ENCODE measurements at places on chromosomes 5 and 9.

DNA sequence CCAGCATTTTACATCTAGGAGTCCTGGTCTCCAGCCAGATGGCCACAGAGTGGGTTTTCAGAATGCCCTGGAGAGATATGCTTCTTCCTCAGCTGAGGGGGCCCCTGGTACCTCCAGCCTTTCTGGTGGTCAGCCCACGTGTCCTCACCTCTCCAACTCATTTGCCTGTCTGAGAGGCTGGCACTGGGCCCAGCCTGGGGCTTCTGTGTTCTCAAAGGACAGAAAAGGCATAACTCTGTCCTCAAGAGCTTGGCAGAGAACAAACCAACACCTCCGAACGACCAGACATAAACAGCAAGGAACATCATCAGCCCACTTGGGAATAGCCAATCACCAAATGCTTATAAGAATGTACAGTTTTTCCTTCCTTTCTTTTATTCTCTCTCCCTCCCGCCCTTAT lies 17.1 kb downstream of the ENG start:
- DNase-seq: no peak

DNA sequence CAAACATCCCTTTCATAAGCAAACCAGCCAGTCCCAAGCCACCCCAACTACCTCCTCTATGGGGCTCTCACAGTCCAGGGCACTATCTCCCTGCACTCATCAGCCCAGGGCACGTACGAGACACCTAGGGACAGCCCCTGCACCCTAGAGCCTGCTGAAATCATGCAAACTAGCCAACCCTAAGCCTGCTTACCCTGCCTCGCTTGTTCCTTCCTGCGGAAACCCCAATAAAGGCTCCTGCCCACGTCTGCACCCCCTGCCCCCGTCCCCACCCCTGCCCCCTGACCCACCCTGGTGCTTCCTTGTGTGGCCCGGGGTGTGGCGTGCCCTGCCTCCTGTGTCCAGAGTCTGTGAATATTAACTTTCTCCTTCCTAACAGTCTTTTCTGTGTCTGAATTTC lies 135.9 kb downstream of the GADD45G start:
- DNase-seq: no peak

DNA sequence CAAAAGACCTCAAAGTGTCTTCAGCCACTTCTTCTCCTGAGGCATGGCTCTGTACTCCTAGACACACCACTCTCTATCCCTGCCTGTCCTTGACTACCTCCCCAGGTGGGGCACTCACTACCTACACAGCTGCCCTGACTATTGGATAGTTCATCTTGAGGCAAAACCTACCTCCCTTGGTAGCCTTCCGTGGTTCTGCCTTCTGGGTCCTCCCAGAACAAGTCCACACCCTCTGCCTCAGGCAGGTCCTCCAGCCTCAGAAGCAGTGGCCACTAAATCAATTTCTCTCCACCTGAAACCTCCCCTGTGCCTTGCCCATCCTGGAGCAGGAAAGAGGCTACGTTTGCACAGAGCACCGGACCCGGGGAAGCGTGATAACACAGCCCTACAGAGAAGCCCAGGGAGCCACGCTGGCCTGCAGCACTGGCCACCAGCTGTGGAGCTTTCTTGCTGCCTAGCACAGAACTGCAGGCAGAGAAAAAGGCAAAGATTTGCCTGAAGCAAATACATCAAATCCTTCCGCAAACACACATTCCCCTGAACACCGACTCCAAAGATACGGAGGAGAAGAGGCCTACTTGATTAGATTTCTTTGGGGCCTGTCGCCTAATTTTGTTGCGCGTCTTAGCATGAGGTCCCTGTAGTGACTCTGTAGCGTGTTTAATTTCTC lies 141.8 kb downstream of the C9orf50 start:
- no peak for DNase-seq

GRCh38 chr5:113162770-113163169 lies 186.2 kb downstream of the DCP2 start:
- DNase-seq: no peak

DNA sequence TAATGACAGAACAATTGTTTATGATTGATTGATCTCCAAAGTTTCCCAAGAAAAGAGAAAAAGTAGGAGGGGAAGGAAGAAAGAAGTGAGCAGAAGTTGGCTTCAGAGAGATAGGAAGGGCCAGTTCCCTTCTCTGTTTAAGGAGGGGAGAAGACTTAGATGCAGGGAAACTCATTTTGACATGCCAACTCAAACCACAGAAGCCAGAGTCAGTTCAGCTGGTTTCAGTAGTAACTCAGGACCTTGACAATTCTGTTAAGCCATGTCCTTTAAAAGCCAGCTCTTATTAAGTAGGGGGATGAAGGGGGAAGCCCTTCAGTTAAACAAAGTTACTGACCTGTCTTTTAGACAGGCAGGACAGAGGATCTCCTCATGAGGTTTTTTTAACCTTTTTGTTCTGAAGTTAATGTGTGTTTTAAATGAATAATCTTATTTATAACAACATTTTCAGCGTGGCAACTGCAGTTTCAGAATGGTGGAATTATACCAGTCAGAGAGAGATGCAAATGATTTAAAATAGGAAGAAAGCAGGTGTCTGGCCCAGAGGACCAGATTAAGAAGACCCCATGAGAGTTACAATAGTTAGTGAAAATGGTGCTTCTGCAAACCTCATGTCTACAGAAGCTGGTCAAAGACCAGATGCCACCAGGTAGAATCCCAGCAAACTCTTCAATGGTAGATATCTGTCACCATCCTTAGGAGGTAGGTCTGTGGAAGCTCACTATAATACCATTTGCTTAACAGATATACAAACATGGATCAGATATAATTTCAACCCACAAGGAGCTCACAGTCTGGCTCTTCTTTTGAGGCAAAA lies 29.3 kb upstream of the ABL1 start:
- DNase-seq: no peak

GRCh38 chr5:1942158-1942557 lies 59.4 kb upstream of the IRX4 start:
- DNase-seq: no peak

GRCh38 chr9:130217838-130218237 lies 45.6 kb downstream of the NCS1 start:
- DNase-seq: no peak

DNA sequence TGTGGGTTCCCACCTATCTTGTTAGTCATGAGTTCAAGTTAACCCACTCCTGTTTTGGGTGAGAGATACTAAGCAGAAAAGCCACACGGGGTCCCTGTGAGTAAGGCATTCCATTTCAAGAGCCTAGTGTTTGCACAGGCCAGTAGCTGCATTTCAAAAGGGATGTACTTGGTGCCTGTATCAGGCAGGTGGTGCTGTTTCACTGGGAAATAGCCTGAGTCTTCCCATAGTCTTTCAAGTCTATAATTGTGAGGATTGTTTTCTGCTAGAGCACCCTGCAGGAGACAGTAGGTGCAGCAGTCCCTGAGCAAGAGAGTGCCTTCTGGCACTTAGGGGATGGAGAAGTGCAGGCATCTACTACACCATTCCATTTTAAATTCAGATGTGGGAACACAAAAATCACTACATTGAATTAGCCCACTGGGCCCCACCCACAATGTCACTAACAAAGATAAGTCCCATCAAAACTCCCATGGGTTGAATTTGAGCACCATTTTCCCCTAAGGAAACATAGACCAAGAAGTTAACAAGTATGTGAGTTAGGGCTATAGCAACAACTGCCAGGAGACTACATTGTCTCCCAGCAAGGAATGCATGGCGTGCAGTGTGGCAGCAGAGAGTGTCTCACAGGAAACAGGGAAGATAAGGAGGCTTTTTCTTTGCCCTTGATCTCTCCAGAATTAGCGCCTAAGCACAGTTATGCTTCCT lies 263.2 kb downstream of the COX7C start:
- DNase-seq: peak; percentile 85

- DNase-seq: no peak
Observed at GRCh38 chr5:34738381-34738780, 82.3 kb downstream of the RAI14 start.

- DNase-seq: no peak
Observed at GRCh38 chr5:87769157-87769556, 356.4 kb upstream of the CCNH start.

DNA sequence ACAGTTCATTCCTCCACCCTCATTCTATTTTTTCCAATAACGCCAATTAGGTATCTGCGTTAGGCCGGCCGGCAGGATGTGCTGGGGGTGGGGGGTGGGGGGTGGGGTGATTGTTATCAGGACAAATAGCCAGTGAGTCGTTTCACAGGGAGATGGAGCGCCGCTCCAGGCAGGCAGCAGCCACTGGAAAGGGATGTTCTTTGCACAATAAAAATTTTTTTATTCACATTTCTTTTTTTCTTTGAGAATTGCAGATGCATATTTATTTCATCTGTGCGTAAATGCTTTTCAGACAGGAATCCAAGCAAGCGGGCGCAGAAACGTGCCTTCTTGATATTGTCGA lies 4.1 kb downstream of the LMX1B start:
- DNase-seq: no peak

- no peak for DNase-seq
Observed at GRCh38 chr5:60519372-60519771, 180.6 kb downstream of the DEPDC1B start.

DNA sequence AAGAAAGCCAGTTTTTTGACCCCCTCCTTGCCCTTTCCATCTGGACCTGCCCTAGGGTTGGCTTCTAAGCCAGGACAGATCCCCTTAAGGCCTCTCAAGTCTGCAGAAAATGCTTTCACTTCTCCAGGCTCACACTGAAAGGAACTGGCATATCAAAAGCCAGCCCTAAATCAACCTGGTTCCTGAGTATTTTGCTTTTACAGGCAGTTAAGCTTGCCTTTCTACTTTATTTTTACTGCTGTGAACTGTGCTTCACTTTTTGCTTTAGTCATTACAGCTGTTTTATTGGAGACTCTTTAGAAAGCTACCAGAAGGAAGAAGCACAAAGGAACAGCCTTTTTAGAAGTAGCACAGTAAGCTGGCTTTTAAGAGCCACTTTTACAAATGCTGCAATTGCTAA lies 5.0 kb downstream of the TARS1 start:
- no peak for DNase-seq

DNA sequence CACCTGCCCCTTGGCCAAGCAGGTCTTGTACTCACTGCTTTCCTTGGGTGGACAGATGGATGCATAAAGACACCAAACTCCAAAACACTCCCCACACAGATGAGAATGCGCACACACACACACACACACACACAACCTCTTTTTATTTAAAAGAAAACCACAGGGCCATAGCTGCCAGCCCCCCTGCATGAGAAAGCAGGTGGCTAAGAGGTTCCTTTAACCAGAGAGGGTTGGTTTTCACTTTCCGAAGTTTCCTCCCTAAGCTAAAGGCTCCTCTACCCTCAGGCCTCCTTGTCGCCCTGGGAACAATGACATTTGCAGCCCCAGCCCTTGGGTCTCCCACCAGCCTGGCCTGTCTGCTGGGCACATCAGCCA lies 11.1 kb downstream of the NR5A1 start:
- no peak for DNase-seq

- DNase-seq: no peak
Observed at GRCh38 chr9:35904338-35904737, 1.7 kb upstream of the HRCT1 start.

DNA sequence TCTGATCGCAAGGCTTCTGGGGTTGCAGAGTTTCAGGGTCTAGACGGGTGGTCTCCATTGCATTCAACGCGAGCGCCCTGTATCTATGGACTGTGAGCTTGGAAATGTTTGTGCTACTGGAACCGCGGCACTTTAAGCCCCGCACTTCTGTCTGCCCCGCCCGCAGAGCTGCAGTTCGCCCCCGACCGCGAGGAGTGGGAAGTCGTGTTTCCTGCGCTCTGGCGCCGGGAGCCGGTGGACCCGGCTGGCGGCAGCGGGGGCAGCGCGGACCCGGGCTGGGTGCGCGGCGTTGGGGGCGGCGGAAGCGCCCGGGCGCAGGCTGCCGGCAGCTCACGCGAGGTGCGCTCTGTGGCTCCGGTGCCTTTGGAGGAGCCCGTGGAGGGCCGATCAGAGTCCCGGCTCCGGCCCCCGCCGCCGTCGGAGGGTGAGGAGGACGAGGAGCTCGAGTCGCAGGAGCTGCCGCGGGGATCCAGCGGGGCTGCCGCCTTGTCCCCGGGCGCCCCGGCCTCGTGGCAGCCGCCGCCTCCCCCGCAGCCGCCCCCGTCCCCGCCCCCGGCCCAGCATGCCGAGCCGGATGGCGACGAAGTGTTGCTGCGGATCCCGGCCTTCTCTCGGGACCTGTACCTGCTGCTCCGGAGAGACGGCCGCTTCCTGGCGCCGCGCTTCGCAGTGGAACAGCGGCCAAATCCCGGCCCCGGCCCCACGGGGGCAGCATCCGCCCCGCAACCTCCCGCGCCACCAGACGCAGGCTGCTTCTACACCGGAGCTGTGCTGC lies 1.0 kb downstream of the ADAMTS19 start:
- no peak for DNase-seq

- DNase-seq: no peak
Observed at GRCh38 chr5:122107016-122107415, 22.3 kb upstream of the ZNF474 start.

GRCh38 chr5:102834438-102834964 lies 79.4 kb downstream of the PAM start:
- peak; percentile 46 for DNase-seq

DNA sequence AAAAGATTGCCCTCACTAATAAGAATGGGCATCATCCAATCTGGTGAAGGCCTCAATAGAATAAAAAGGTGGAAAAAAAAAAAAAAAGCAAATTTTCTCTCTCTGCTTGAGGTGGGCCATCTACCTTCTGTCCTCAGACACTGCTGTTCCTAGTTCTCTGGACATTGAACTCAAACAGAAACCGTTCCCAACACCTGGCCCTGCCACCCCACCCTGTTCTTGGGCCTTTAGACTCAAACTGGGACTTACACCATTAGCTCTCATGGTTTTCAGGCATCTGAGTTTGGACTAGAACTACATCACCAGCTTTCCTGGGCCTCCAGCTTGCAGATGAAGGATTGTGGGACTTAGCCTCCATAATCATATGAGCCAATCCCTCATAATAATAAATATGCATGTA lies 71.0 kb downstream of the SSBP2 start:
- no peak for DNase-seq

- no peak for DNase-seq
Observed at GRCh38 chr9:31067418-31067817, 1317.0 kb upstream of the ACO1 start.

DNA sequence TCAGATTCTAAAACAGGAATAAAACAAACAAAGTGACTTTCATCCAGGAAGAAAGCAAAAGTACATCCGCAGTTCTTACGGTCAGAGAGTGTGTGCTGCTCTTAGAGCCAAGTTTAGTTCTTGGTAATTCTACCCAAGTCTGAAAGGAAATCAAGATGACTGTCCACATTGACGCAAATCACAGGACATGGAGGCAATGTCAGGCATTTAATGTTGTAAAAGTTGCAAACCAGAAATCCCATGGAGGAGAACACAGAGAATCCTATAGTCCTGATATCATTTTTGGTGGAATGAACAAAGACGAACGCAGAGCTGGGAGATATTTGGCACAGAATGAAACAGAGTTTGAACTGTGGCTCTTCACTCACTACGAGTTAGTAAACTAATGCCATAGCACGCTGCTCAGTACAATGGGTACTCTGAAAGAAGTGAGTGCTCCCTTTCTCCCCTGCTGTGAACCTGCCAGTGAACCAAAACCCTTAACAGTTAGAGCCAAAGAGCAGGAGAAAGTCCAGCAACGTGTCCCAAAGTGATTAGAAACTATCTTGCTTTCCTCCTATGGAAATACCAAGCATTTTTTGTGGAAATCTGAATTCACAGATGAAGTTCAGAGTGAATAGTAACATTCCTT lies 74.3 kb downstream of the MUSK start:
- no peak for DNase-seq

Measured in AML-193 (cell line).